WTC11 (cell line): ENCODE measurements at places on chromosomes 2 and 18. TPM values are rescaled to one million over a fixed set of nuclear protein-coding genes. Genes with fewer than 3 reads are reported as not detected.

DNA sequence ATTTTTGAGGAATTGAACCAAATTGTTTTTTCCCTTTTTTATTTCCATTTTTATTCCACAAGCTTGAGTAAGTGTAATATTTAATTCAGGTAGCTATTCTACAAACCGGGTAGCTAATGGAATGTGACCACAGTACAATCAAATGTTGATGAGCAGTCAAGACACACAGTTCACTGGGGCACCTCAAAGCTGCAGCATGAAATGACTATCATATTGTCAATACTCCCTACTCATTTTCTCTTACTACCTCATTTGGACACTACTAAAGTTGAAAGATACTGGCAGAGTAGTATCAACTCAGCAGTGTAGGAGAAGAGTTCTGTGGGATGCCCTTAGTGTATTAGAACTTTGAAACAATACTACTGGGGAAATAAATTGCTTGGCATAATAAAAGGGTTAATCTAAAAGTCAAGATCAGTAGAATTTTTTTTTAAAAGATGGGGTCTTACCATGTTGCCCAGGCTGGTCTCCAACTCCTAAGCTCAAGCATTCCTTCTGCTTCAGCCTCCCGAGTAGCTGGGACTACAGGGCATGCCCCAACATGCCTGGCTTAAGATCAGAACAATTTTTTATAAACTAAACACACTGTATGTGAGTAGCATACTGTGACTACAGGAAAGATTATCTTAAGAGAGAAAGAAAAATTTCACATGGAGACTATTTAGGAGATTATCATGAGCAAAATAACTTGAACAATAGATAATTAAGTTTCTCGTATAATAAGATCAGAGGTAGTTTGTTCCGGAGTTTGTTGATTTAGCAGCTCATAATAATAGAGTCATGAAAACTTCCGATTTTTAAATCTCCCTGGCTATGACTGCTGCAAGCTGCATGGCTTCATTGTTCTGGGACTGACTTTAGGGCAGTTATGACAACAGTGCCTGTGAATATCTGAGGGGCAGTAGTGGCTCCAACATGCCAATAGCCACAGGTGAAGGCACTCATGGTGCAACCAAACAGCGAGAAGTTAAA lies 43.7 kb downstream of the MYO3B start:
- peaks cover 56% of the 10 kb centered on the region for H3K4me1 ChIP-seq
- peak overlapping the region; percentile 98 for H3K27ac ChIP-seq
- DNase-seq = no peak

GRCh38 chr2:211368467-211368866 lies 812.1 kb downstream of the CPS1 start:
- no peaks in the 10 kb centered on the region for H3K27me3 ChIP-seq
- no peak overlapping the region for H3K4me3 ChIP-seq
- peaks cover 42% of the 10 kb centered on the region for H3K4me1 ChIP-seq
- peaks cover 5% of the 10 kb centered on the region for H3K36me3 ChIP-seq
- H3K27ac ChIP-seq = no peak overlapping the region

- no peak for DNase-seq
- no peaks in the 10 kb centered on the region for H3K36me3 ChIP-seq
- 0 out of 2 replicates have a peak, but pooled peaks cover 4% of the 10 kb centered on the region for H3K4me1 ChIP-seq
- no peak overlapping the region for H3K27ac ChIP-seq
- H3K4me3 ChIP-seq = no peak overlapping the region
- no peaks in the 10 kb centered on the region for H3K27me3 ChIP-seq
Measured at GRCh38 chr18:29664278-29665036, 1378.1 kb downstream of the DSC3 start.

- no peaks in the 10 kb centered on the region for H3K36me3 ChIP-seq
- no peak for DNase-seq
- H3K4me3 ChIP-seq = no peak overlapping the region
- H3K27ac ChIP-seq = no peak overlapping the region
Measured at GRCh38 chr2:101446869-101447268, 28.0 kb downstream of the RFX8 start.

- peak overlapping the region; percentile 99 for H3K4me3 ChIP-seq
- peaks cover 16% of the 10 kb centered on the region for H3K36me3 ChIP-seq
- H3K27me3 ChIP-seq = no peaks in the 10 kb centered on the region
- no peak for DNase-seq
- H3K4me1 ChIP-seq = peaks cover 48% of the 10 kb centered on the region
Measured at GRCh38 chr2:197516393-197516761, 511 bp downstream of the MOB4 start.

DNA sequence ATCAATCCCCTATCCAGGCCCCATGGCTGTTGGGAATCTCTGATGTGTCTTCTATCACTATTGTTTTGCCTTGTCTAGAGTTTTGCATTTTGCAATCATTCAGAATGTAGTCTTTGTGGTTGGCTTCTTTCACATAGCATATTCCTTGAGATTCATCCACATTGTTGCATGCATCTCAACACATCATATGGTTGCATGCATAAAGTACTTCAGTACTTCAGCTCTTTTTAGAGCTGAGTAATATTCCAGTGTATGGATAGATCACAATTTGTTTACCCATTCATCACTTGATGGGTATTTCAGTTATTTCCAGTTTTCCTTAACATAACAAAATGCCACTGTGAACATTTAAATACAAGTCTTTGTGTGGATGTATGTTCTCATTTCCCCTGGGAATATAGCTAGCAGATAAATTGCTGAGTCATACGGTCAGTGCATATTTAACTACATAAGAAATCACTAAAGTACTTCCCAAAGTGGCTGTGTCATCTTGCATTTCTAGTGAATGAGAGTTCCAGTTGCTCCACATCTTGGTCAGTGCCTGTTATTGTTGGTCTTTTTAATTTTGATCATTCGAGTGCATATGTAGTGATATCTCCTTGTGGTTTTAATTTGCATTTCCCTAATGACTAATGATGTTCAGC lies 138.8 kb downstream of the BCL11A start:
- H3K4me1 ChIP-seq = peaks cover 71% of the 10 kb centered on the region
- no peak for DNase-seq
- H3K36me3 ChIP-seq = peaks cover 12% of the 10 kb centered on the region

DNA sequence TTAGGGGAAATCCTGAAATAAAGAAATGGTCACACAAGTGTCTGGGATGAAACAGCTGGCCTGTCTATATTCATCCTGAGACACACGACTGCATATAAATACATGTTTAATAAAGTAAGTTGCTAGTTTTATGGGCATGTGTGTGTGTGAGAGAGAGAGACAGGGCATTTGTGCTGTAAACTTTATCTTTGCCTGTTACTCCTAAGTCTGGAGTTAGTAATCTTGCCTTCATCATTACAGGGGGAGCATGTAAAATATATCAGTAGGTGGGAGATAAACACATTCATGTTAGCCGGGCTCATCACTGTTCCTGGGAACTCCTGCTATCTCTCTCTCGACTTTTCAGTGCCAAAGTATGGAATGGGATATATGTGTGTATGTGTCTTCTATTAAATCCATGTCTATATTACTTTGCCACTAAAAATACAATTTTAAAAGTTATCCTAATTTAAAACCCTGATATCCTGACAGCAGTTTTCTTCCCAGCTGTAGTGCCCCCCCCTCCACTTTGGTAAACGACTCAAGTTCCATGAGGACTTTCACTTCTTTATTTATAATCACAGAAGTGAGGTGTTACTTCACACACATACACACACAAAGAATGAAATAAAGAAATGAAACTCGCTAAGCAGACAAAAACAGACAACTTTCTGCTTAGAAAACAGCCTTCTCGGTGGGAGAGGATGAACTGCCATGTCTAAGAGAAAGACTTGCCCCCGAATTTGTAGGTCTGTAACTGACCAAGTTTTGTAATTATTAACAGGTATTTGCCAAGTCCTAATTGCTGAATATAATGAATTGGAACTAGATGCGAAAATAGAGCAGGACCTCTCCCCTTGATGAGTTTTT lies 947 bp downstream of the ZEB2 start:
- H3K4me3 ChIP-seq = no peak overlapping the region
- no peaks in the 10 kb centered on the region for H3K36me3 ChIP-seq
- peaks cover 37% of the 10 kb centered on the region for H3K27me3 ChIP-seq

GRCh38 chr2:166314022-166314759 lies 61.6 kb downstream of the SCN9A start:
- peak overlapping the region; percentile 17; the same call in 1 of the 2 replicates for H3K27ac ChIP-seq
- peaks cover 4% of the 10 kb centered on the region; the same call in 1 of the 2 replicates for H3K36me3 ChIP-seq
- no peak for DNase-seq
- H3K4me1 ChIP-seq = peaks cover 3% of the 10 kb centered on the region; the same call in 1 of the 2 replicates
- no peaks in the 10 kb centered on the region for H3K27me3 ChIP-seq

- no peak for DNase-seq
- no peaks in the 10 kb centered on the region for H3K36me3 ChIP-seq
- peaks cover 6% of the 10 kb centered on the region for H3K27me3 ChIP-seq
- no peak overlapping the region for H3K27ac ChIP-seq
- H3K4me3 ChIP-seq = no peak overlapping the region
Measured at GRCh38 chr2:215772003-215772402, 241.3 kb downstream of the MREG start.

- H3K4me3 ChIP-seq = no peak overlapping the region
- peaks cover 10% of the 10 kb centered on the region for H3K4me1 ChIP-seq
- DNase-seq = no peak
- no peak overlapping the region for H3K27ac ChIP-seq
- H3K36me3 ChIP-seq = no peaks in the 10 kb centered on the region
- H3K27me3 ChIP-seq = no peaks in the 10 kb centered on the region
Measured at GRCh38 chr2:237260039-237260620, 153.8 kb downstream of the COL6A3 start.

DNA sequence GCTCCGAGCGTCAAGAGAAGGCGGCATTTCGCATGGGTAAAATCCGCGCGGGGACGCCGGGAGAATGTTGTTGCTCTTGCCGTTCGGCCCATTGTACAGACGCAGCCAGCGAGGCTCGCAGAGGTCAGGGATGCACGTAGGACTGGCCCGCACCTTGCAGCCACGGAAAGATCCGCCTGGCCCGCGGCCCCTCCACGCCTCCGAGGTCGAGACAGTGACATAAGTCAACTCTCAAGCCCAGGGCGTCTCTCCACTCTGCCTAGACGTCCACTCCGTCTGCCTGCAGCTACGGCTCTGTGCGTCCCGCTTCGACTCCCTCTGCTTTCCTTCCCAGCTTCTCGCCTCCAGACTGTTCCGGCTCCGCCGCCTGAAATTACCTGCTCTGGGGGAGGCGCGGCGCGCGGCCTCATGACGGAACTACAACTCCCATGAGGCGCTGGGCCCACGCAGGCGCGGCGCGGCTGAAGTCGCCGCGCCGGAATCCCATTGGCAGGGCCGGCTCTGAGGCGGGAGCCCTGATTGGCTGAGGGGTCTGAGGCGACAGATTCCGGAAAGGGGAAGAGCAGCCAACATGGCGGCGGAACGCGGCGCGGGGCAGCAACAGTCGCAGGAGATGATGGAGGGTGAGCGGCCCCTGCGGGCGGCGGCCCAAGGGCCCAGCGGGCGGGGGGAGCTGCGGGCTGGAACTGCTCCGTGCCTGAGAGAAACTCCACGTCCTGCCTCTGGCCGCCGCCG lies at the start of gene PPP1R7:
Gene PPP1R7 (plus strand): TSS at position 543 of the 735 bp plus-strand sequence. CDS start 29 bp downstream, at position 572.
- DNase-seq = peak; percentile 97
- H3K27me3 ChIP-seq = no peaks in the 10 kb centered on the region
- peak within 1 kb of the TSS; percentile 96 for H3K27ac ChIP-seq
- H3K4me3 ChIP-seq = peak within 1 kb of the TSS; percentile 93
- peaks cover 27% of the 10 kb centered on the region for H3K4me1 ChIP-seq

DNA sequence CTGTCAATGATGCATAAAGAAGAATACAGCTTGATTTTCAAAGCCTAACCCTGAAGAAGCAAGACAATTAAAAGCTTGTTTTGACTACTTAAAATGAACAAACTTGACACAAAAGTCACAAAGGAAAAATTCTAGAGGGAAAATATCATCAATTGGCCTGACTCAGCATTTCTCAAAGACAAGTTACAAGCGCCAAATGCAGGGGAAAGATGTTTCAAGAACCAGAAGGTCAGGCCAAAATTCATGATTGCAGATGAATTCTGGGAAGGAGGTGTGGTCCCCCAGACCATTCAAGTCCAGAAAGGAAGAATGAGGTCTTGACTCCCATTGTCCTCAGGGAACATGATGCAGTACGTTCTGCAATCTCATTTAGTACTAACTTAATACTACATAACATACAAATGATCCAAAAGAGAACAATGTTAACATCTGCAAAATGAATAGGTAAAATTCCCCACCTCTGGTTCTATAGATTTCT lies 64.5 kb downstream of the FAM210A start:
- no peak overlapping the region for H3K27ac ChIP-seq
- H3K4me3 ChIP-seq = no peak overlapping the region
- H3K4me1 ChIP-seq = peaks cover 9% of the 10 kb centered on the region
- no peaks in the 10 kb centered on the region for H3K27me3 ChIP-seq
- peaks cover 9% of the 10 kb centered on the region for H3K36me3 ChIP-seq
- no peak for DNase-seq

- DNase-seq = no peak
- H3K4me1 ChIP-seq = no peaks in the 10 kb centered on the region
- H3K27me3 ChIP-seq = no peaks in the 10 kb centered on the region
- H3K4me3 ChIP-seq = no peak overlapping the region
Measured at GRCh38 chr2:238450440-238450861, 23.7 kb downstream of the ASB1 start.

DNA sequence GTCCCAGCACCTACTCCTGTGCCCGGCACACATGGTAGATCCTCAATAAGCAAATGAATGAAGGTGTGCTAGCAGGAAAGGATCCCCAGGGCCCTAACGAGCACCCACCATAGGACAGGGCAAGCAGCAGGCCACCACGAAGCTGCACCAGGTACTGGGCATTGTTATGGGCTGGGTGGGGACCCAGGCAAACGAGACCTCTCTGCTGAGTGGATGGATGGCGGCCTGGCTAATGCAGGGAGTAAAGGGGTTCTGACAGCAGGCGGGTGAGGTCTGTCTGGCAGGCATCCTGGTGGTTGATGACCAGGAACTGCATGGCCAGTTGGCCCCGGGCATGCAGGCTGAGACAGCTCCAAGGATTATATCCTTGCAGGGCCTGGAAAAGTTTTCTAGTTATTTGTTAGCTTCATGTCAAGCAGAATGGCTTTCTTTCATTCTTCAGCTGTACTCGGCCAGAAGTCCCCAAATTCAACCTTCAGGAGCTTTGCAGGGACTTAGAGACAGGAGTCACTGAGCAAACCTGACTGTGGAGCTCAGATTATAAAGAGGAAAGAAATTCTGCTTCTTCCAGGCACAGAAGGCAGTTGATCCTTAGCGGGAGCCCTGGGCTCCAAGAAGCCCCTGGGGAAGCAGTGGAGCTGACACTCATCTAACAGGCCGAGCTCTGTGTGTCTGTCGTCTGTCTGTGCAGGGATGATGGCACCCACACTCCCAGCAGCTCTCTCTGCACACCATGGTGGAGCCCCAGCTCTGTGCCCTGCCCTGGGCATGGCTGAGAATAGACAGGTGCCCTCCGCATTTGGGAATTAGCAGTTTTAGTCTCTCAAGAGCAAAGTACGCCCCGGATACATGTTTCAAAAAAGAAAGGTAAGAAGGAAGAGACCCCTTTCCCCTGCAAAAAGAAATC lies 51.2 kb downstream of the SDC1 start:
- no peak for DNase-seq
- H3K27me3 ChIP-seq = no peaks in the 10 kb centered on the region
- H3K4me1 ChIP-seq = peaks cover 8% of the 10 kb centered on the region
- no peak overlapping the region for H3K27ac ChIP-seq
- no peak overlapping the region for H3K4me3 ChIP-seq

- no peaks in the 10 kb centered on the region; the same call in 1 of the 2 replicates for H3K36me3 ChIP-seq
- no peak for DNase-seq
- no peaks in the 10 kb centered on the region for H3K27me3 ChIP-seq
- no peak overlapping the region for H3K27ac ChIP-seq
Measured at GRCh38 chr18:59910967-59911366, 11.2 kb downstream of the PMAIP1 start.

TBR1 gene
- not detected in 3 replicates for total RNA-seq

SERPINB5 gene
- total RNA-seq = 0.17 to 0.25 TPM (median 0.18 TPM) in 3 replicates

SERPINB11 gene
- not detected in 3 replicates for total RNA-seq

LINC00305 gene
- not detected in 3 replicates for total RNA-seq

DTNA gene
- 16.1 to 16.9 TPM (median 16.2 TPM) in 3 replicates for total RNA-seq

RAPGEF4 gene
- total RNA-seq = 0.78 to 2.2 TPM (median 0.96 TPM) in 3 replicates

HOXD11 gene
- total RNA-seq = not detected in 3 replicates

PTMA gene
- 2,164 to 2,284 TPM (median 2,200 TPM) in 3 replicates for total RNA-seq
